Pulmonary artery endothelial cell (primary cell): ENCODE measurements at places on chromosomes 6 and 20.

DNA sequence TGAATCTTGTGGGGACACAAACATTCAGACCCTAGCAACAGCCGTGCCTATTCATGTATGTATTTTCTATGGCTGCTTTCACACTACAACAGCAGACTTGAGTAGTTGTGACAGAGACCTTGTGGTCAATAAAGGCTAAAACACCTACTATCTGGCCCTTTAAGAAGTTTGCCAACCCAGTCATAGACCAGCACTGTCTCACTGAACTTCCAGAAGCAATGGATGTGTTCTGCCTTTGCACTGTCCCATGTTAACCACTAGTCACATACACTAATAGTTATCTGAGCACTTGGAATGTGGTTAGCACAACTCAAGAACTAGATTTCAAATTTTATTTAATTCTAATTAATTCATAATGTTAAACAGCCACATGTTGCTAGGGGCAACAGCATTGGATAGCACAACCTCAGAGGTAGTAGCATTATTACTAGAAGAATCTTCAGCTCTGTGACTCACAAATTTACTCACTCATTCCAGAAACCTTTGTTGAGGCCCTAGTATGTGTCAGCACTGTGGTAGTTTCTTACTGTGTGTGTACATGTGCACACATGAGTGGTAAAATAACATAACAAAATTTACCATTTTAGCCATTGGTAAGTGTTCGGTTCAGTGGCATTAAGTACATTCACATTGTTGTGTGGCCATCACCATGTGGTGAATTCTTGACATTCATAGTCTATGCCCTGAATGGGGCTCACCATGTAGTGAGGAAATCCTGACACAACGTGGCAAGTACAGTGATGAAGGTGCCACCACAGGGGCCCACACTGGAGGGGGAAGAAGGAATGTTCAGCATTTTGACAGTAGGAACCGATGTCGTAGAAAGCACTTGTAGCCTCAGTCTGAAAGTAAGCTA, 107.3 kb downstream of the CEP57L1 start:
- DNase-seq: no peak

DNA sequence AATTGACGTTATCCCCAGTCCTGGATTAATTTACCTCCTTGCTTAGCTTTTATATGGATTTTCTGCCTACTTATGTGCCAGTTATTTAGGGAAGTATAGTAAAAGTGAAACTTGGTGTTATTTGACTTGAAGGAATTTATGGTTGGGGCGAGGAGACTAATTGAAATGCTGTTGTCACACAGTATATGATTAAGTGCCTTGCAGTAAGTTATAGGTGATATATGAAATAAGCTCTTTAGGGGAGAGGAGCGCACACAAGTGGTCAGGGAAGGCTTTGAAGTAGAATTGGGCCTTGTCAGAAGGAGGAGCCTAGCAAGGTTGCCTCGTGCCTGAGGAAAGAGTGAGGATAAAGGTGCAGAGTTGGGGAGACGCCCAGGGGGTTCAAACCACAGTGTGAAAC, 20.5 kb downstream of the NCOA7 start:
- no peak for DNase-seq

DNA sequence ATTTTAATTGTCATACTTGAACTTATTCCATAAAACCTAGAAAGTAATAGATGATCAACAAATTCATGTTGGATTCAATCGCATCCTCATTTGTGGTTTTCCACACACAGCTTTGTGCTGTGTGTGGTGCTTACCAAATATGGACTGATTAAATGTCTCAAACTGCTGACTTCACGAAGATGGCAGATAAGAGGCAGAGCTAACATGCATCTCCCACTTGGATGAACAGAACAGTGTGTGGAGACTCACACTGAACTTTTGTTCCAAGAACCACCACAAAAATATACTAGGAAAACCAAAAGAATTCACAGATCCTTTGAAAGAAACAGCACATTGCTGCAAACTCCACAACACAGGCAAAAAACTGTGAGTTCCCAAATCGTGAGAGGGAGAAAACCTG, 603.7 kb downstream of the TENT5A start:
- no peak for DNase-seq

- DNase-seq: peak; percentile 50
These were observed 11.5 kb downstream of the PEDS1 start for GRCh38 chr20:50141811-50142561.

DNA sequence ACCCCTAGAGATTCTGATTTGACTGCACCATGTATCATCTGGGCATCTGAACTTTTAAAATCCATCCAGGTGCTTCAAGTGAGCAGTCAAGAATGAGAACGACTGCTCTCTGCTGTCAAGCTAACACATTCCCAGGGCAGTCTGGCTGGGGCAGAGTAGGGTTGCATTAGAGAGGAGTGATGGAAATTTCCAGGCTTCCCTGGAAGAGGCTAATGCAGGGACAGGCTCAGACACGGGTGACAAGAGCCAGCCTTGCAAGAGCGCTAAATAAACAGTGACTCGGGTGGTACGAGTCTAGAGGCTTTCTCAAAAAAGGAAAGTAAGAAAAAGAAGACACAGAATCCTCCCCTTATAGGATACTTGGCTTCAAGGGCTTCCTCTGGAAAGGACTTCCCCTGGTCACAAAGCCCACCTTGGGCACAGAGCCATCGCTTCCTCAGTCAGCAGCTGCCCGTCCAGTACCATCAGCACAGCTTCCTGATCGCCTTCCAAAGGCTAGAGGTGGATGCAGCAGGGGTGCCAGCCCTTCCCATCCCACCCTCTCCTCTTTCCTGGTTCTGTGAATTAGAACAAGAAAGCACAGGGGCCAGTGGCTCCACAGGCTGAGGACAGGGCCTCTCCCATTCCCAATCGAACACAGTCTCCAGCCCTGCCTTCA, 177.4 kb upstream of the RREB1 start:
- no peak for DNase-seq

- DNase-seq: no peak
These were observed 87.6 kb upstream of the FRMD1 start for GRCh38 chr6:168166627-168167026.

DNA sequence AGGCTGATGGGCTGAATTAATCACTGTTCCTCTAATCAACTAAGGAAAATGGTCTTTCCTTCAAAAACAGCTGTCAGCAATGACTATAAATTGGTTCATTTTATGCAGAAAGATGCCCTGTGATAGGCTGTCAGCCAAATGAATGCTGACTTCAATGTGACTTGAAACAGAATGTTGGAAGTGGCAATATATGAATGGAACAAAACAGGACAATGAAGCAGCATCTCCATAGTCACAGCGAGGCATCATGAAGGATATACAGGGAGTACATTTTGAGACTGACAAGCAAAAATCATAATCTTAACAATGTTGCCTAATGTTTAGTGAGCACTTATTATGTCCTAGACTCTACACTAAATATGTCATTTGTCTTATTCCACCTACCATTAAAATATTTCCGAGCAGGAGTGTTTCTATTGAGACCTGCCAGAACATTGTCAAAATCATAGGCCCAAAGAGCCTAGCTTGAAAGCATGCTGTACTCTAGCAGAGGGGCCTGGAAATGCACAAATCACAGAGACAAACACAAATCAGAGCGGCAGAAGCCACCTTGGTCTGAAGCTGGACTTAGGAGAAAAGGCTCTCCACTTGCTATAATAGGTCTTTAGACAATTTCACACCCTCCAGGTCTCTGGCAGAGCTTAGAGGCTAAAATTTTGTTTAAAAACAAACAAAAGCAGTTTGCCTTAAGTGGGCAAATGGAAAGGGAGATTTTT, 63.3 kb downstream of the FAM50B start:
- peak; percentile 3 for DNase-seq

DNA sequence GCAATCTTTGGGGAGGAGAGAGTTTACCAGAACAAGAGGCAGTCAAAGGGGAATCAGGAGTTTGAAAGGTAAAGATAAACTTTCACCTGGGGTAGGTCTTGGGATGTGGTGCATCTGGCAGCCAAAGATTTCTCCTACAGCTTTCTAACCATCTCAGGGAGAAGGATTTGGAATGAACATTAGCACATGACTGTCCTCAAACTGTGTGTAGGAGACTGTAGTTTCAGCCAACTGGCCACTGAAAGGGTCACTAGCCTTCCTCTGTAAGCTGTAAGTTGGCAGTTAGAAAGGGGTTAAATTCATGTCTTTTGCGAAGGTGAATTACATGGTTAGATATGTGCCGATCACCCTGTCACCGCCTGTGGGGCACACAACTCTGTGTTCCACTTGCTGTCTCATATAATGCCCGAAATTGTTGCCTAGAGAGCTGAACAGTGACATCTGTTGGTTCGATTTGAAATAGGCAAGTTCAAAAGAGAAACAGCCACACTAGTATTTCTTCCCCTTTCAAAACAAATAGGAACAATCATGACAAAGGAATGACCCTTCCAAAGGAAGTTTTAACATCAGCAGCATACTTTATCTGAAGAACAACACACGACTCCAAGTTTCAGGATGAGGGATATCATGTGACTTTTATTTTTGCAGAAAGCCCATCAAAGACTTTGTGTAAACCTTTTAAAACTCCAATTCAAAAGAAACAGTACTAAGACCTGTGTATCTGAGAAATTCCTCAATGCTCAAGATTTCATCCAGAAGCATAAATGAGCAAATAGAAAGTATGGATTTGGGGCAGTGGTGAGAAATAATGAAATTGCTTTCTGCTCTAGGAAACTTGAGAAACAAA, 1.1 kb upstream of the OPN5 start:
- DNase-seq: peak; percentile 15

GRCh38 chr6:20640181-20640580, 105.9 kb downstream of the CDKAL1 start:
- DNase-seq: no peak

DNA sequence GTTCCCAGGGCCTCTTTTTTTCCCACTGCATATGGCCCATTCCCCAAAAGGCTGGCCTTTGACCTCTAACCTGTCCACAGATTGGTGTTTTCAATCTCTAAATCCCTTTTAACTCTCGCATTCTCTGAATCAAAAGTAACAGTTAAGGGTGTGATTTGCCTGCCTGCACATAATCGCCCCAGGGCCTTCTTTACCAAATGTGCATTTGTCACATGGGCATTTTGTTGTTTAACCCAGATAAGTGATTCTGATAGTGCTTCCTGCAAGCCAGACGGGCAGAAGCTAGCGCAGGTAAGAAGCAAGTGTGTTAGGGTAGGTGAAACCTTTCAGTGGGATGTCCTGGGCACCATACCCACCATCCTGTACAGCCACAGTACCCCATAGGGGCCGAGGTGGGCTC, 49.4 kb upstream of the PLEKHG1 start:
- no peak for DNase-seq

- DNase-seq: no peak
These were observed 6.0 kb downstream of the DLGAP4 start for GRCh38 chr20:36311854-36312723.

GRCh38 chr6:44867571-44868334, 460.4 kb upstream of the RUNX2 start:
- no peak for DNase-seq

DNA sequence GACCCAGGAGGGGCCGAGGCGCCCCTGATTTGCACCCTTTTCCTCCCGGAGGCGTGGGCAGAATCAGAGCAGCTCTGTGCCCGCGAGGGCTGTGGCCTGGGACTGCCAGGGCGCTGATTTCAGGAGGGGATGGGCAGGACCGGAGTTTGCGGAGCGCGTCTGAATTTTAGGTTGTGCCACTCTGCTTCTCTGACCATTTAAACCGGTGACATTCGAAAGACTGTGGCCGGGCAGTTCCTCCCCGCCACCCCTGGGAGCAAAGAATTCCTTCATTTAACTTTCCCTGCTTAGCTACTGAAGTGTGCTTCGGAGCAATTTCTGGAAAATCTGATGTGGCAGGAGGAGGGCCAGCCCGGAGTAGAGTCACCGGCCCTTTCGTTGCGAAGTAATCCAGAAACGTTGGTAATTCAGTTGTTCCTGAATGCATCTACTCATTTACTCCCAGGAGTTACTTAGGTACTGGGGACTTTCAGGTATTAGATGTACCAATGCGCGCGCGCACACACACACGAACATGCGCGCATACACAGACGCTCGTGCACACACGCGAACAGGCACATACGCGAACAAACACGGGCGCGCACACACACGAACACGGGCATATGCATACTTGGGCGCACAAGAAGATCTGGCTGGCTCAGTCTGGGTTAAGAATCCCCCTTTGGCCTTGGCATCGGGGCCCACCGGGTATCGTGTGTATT, 568 bp downstream of the CCDC170 start:
- DNase-seq: no peak

DNA sequence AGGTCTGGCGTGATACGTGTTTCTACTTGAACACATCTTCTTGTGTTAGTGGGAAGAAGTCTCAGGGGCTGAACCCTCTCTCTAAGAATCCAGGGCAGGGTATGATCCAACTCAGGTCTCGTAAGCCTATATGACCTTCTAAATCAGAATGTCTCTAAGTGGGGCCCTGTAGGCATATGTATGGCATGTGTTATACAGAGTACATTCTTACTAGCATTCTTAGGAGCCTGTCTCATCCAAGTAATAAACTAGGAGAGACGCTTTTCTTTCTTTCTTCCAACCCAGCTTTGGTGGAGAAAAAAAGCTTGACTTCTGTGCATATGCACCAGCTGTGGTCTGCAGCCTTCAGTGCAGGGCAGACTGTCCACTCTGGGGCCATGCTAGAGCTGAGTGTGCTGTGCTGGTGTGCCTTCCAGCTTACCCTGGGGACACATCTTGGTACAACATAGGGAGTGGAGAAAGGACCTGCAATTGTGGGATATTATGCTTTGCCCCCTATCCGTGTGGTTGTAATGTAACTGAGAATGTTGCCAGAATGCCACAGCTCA, 47.3 kb downstream of the L3MBTL3 start:
- no peak for DNase-seq

- no peak for DNase-seq
These were observed 83.0 kb downstream of the WDR27 start for GRCh38 chr6:169618526-169619490.

- DNase-seq: no peak
These were observed 28.9 kb downstream of the KIAA1755 start for GRCh38 chr20:38231531-38232121.

DNA sequence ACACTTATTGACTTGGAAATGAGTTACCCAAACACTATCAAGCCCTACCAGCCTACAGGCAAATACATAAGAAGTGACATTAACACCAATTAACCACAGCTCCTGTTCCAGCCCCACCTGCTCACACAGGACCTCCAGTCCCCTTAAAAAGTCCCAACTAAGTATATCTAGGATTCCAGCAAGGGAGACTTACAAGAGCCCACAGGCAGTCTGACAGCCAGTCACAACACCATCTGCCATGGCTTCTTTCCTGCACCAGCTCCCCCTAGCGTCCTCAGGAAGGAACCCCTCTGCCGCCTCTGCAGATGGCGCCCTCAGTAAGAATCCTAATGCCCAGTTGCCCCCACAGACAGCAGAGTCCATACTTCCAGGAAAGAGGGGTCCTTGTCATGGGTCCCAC, 122.1 kb downstream of the HIVEP2 start:
- DNase-seq: no peak

GRCh38 chr6:611928-612327, 45.0 kb downstream of the HUS1B start:
- DNase-seq: no peak

DNA sequence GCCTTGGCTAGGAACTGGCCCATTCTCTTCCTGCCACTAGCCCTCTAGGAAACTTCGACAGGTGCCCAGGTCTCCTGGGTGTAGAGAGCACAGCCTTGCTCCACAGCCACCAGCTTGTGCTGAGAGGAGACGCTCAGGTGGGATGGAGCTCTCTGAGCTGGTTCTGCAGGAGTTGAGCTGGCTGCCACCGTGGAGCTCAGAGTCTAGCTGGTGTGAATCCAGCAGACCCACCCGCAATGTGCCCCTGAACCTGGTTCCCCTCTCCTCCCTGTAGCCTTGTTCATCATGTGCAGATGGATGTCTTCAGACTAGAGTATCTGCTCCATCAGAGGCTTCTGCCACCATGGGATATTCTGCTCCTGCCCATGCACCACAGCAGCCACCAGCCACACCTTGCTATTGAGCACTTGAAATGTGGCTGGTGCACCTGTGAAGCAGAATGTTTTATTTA, 222.5 kb downstream of the SYNDIG1 start:
- DNase-seq: no peak
